ENCODE measurements at places on chromosomes 12 and 14. TPM values are rescaled to one million over a fixed set of nuclear protein-coding genes. Genes with fewer than 3 reads are reported as not detected.

GRCh38 chr12:120668868-120669840 lies 17.8 kb upstream of the MLEC start:
- H3K36me3 ChIP-seq: no peaks in the 10 kb centered on the region
- no peak overlapping the region for H3K4me3 ChIP-seq
- no peaks in the 10 kb centered on the region for H3K27me3 ChIP-seq
- H3K4me1 ChIP-seq: no peaks in the 10 kb centered on the region
- peak overlapping the region; percentile 24 for H3K27ac ChIP-seq

DNA sequence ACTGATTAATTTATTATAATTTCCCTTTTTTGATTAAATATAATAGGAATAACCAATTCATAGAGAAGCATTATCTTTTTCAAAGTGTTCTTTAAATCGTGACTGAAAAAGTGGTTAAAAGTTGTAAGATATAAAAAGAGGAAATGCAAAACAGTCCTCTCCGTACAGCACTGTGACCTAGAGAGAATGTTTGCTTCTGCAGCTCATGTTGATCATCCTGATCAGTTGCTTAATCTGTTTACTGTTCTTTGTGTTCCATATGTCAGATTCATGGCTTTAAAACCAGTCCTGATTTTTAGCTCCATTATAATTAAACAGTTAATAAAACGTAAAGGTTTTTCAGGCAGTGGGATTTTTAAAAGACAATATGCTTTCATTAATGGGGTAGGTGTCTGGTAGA lies 4.7 kb downstream of the TTC8 start:
- no peaks in the 10 kb centered on the region for H3K36me3 ChIP-seq
- H3K4me3 ChIP-seq: no peak overlapping the region
- H3K4me1 ChIP-seq: peaks cover 8% of the 10 kb centered on the region
- H3K27ac ChIP-seq: no peak overlapping the region
- no peak for DNase-seq

- H3K27ac ChIP-seq: no peak overlapping the region
- no peaks in the 10 kb centered on the region for H3K27me3 ChIP-seq
- H3K4me3 ChIP-seq: no peak overlapping the region
- no peaks in the 10 kb centered on the region for H3K36me3 ChIP-seq
- DNase-seq: no peak
- H3K4me1 ChIP-seq: no peaks in the 10 kb centered on the region
Measured at GRCh38 chr12:114823724-114824123, 139.7 kb upstream of the TBX3 start.

GRCh38 chr12:110546339-110546738 lies 36.8 kb downstream of the PPTC7 start:
- peaks cover 43% of the 10 kb centered on the region for H3K4me1 ChIP-seq
- no peak for DNase-seq
- H3K4me3 ChIP-seq: no peak overlapping the region
- H3K27me3 ChIP-seq: no peaks in the 10 kb centered on the region
- peaks cover 13% of the 10 kb centered on the region for H3K36me3 ChIP-seq

- H3K27ac ChIP-seq: no peak overlapping the region
- DNase-seq: no peak
- no peaks in the 10 kb centered on the region for H3K4me1 ChIP-seq
- no peaks in the 10 kb centered on the region for H3K36me3 ChIP-seq
Measured at GRCh38 chr14:94473666-94474410, 2.2 kb downstream of the SERPINA9 start.

DNA sequence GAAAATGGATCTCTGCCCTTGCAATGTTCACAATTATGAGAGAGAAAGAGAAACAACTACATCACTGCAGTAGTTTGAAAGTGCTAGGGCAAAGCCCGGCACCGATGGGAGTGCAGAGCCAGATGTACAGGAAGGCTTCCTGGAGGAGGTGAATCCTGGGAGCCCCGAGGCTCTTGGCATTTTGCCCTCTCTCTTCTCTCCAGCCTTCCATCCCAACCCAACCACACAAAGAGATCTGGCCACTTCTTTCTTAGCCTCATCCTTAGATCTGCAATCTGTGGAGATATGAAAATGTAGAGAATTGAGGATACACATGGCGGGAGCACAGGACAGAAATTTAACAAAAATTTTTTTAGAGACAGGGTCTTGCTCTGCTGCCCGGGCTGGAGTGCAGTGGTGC lies 3.3 kb upstream of the PAPLN start:
- no peak for DNase-seq
- H3K27me3 ChIP-seq: peaks cover 14% of the 10 kb centered on the region
- no peaks in the 10 kb centered on the region for H3K36me3 ChIP-seq
- H3K4me1 ChIP-seq: peaks cover 31% of the 10 kb centered on the region

DNA sequence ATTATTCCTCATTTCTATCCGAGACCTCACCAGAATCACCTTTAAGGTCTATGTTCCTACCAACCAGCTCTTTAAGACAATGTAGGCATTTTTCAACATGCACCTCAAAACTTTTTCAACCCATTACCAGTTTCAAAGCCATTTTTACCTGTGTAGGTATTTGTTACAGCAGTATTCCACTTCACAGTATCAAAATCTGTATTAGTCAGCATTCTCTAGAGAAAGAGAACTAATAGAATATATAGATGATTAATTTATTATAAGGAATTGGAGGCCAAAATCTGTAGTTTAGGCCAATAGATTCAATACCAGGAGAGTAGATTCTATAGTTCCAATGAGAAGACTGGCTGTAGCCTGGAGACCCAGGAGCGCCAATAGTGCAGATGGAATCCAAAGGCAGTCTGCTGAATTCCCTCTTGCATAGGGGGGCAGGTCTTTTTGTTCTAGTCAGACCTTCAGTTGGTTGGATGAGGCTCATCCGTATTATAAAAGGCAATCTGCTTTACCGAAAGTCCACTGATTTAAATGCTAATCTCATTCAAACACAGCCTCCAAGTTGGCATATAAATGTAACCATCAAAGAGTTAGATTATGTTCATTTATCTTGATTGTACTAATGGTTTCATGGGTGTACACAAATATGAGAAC lies 151.6 kb upstream of the SYT1 start:
- no peaks in the 10 kb centered on the region for H3K27me3 ChIP-seq
- no peaks in the 10 kb centered on the region for H3K4me1 ChIP-seq
- no peak overlapping the region for H3K4me3 ChIP-seq
- DNase-seq: no peak

GRCh38 chr14:94356379-94357056 lies 31.9 kb downstream of the SERPINA1 start:
- DNase-seq: no peak
- H3K27me3 ChIP-seq: no peaks in the 10 kb centered on the region
- H3K27ac ChIP-seq: no peak overlapping the region
- no peak overlapping the region for H3K4me3 ChIP-seq
- no peaks in the 10 kb centered on the region for H3K36me3 ChIP-seq

GRCh38 chr14:56733396-56733795 lies 76.9 kb downstream of the OTX2 start:
- H3K4me3 ChIP-seq: no peak overlapping the region
- peaks cover 14% of the 10 kb centered on the region for H3K27me3 ChIP-seq
- H3K36me3 ChIP-seq: no peaks in the 10 kb centered on the region
- H3K27ac ChIP-seq: no peak overlapping the region
- no peaks in the 10 kb centered on the region for H3K4me1 ChIP-seq

DNA sequence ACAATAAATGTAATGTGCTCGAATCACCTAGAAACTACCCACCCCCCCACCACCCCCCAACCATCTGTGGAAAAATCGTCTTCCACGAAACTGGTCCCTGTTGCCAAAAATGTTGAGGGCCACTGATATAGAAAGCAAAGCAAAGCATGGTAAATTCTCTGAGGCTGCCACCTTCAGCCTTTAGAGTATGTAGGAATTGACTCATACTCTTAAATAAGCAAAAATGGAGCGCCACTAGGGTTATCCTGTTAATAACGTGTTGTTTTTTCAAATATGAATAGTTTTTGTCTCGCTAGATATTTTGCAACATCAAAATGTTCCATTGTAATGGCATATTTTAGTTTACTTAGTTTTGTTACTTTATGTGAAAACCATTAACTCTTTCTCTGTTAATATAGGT lies 18.2 kb downstream of the DYNC1H1 start:
- H3K27ac ChIP-seq: no peak overlapping the region
- peaks cover 98% of the 10 kb centered on the region for H3K36me3 ChIP-seq
- DNase-seq: no peak
- no peak overlapping the region for H3K4me3 ChIP-seq
- H3K4me1 ChIP-seq: peaks cover 16% of the 10 kb centered on the region

GRCh38 chr12:119274636-119275065 lies 59.9 kb upstream of the CCDC60 start:
- no peak overlapping the region for H3K4me3 ChIP-seq
- DNase-seq: no peak
- H3K4me1 ChIP-seq: no peaks in the 10 kb centered on the region
- H3K27ac ChIP-seq: no peak overlapping the region
- H3K27me3 ChIP-seq: no peaks in the 10 kb centered on the region

DNA sequence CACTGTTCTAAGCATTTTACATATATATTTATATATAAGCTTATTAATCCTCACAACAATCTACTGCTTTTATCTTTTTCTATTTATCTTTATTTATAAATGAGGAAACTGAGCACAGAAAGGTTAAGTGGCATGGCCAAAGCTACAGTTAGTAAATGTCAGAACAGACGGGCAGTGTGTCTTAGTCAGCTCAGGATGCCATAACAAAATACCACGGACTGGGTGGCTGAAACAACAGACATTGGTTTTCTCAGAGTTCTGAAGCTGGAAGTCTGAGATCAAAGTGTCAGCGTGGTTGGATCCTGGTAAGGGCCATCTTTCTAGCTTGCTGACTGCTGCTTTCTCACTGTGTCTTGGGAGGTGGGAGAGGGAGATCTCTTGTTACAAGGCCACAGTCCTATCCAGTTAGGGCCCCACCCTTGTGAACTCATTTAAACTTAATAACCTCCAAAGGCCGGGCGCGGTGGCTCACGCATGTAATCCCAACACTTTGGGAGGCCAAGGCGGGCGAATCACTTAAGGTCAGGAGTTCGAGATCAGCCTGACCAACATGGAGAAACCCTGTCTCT lies 19.8 kb downstream of the RPGRIP1 start:
- H3K27ac ChIP-seq: no peak overlapping the region
- no peaks in the 10 kb centered on the region for H3K36me3 ChIP-seq
- DNase-seq: no peak
- H3K27me3 ChIP-seq: peaks cover 12% of the 10 kb centered on the region
- H3K4me3 ChIP-seq: no peak overlapping the region

DNA sequence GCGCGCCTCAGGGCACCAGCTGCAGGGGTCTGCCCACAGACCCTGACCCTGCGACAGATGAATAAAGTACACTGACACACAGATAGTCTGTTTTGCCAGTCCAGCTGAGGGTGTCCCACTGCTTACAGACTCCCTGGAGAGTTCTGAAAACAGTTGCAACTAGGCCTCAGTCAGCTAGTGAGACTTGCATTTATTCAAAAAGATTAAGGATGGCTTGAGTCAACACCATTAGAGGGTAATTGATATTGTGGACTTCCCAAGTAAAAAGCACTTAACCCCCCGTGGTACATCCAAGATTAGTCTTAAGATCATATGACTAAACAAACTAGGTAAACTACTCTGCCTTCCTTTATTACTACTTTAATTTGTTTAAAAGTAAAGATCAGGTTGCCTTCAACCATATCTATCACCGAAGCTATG lies 11.1 kb upstream of the PSEN1 start:
- H3K4me1 ChIP-seq: no peaks in the 10 kb centered on the region
- no peak overlapping the region for H3K27ac ChIP-seq

DNA sequence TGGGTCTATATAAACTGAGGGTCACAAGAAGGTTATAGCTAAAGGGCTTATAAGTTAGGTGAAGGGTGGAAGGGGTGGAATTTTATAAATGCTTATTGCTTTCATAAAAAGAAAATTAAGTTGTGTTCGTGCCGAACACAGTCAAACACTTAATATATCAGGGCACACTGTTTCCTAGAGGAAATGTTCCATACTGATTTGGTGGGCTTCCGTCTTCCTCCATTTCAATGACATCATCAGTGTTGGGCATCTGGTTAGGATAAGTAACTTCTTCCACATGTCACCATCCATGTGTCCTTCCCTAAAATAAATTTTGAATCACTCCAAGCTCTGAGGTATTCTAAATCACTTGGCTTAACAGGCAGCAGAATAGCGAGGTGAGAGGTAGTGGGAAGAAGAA lies 466.4 kb downstream of the MED13L start:
- H3K27me3 ChIP-seq: no peaks in the 10 kb centered on the region
- H3K36me3 ChIP-seq: no peaks in the 10 kb centered on the region
- no peak overlapping the region for H3K27ac ChIP-seq
- no peak for DNase-seq

GRCh38 chr12:114846771-114847170 lies 162.8 kb upstream of the TBX3 start:
- H3K27me3 ChIP-seq: no peaks in the 10 kb centered on the region
- H3K4me3 ChIP-seq: no peak overlapping the region
- H3K4me1 ChIP-seq: no peaks in the 10 kb centered on the region
- no peaks in the 10 kb centered on the region for H3K36me3 ChIP-seq
- no peak overlapping the region for H3K27ac ChIP-seq
- DNase-seq: no peak

DNA sequence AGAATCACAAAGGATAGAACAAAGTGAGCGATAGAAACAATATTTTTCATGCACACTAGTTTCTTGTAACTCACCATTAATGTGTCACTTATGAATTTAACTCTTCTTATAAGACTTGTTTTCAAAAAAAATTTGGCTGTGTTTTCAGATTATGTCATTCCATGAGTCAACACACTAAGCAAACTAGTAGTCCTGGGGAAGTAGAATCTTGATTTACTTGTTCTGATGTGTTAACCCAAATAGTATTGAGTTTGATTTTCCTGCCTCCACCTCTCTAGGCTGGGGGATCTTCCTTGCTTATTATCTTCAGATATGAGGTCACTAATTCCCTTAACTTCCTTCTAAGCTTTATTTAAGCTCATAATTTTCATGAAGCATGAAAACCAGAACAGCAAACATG lies 151.0 kb upstream of the SEL1L start:
- no peak for DNase-seq
- no peaks in the 10 kb centered on the region for H3K4me1 ChIP-seq
- H3K36me3 ChIP-seq: no peaks in the 10 kb centered on the region

GRCh38 chr14:75628816-75629215 lies 31.9 kb downstream of the ERG28 start:
- no peaks in the 10 kb centered on the region for H3K4me1 ChIP-seq
- H3K36me3 ChIP-seq: no peaks in the 10 kb centered on the region
- no peak overlapping the region for H3K4me3 ChIP-seq
- H3K27me3 ChIP-seq: no peaks in the 10 kb centered on the region
- no peak for DNase-seq

DNA sequence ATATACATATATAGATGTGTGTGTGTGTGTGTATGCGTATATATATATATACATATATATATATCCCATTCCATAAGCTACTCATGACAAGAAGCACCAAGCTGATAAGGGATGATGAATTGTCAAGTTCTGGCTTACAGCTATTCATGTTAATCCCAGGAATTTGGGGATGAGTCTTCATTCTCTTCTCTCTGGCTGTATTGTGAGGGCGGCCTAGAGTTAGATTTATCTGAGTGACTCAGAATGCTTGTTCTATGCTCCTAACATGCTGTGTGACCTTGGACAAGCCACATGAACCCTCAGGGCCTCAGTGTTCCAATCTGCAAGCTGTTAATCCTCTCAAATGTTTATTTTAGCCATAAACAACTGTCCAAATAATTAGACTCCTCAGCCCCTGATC lies 749.0 kb downstream of the MED13L start:
- no peaks in the 10 kb centered on the region for H3K4me1 ChIP-seq
- no peak overlapping the region for H3K4me3 ChIP-seq
- no peaks in the 10 kb centered on the region for H3K27me3 ChIP-seq
- DNase-seq: no peak
- H3K36me3 ChIP-seq: no peaks in the 10 kb centered on the region
- no peak overlapping the region for H3K27ac ChIP-seq

The UNC79 gene
- 0.09 TPM for total RNA-seq

The ANO4 gene
- 0.38 TPM for total RNA-seq

The HNRNPC gene
- total RNA-seq: 368 TPM

The OR6C6 gene
- total RNA-seq: not detected

The NRXN3 gene
- total RNA-seq: 10.0 TPM

The LRFN5 gene
- total RNA-seq: 1.0 TPM

The LRTM2 gene
- not detected for total RNA-seq

The RPGRIP1 gene
- 1.7 TPM for total RNA-seq

The ZC2HC1C gene
- total RNA-seq: 4.5 TPM

The PRKD1 gene
- 17.2 TPM for total RNA-seq

Data from upper lobe of right lung (tissue), 1 donor.